Stimulated activated CD4-positive, alpha-beta T cell treated with anti-CD3 and anti-CD28 coated beads, Interleukin-4, amount 100 ng/mL, for 48 hours (primary cell): ENCODE measurements at places on chromosomes 1 and 21.

- DNase-seq: no peak
These were observed 106.2 kb upstream of the BRINP3 start for GRCh38 chr1:190583862-190584261.

DNA sequence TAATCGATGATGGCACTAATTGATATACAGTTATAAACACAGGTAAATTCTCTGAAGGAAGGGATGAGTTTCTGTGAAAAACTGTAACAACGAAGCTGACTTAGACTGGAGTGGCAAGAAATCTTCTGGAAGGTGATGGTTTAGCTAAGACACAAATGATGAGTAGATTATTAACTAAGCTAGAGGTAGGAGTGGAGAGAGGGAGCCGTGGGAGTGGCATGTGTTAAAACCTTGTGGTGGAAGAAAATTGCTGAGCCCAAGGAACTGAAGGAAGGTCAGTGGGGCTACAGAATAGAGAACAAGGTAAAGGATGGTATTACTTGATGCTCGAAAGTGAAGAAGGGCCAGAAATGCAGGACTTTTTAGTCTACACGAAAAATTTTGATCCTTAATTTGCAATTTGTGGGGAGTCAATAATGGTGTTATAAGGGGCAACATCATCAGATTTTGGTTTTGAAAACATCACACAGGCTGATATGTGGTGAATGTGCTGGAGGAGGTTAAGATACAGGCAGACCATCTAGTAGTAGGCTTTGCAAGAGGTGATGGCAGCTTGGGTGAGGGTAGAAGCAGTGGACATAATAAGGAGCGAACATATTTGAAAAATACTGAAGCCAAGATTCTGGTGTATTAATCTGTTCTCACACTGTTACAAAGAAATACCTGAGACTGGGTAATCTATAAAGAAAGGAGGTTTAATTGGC lies 93.8 kb downstream of the S1PR1 start:
- DNase-seq: no peak

DNA sequence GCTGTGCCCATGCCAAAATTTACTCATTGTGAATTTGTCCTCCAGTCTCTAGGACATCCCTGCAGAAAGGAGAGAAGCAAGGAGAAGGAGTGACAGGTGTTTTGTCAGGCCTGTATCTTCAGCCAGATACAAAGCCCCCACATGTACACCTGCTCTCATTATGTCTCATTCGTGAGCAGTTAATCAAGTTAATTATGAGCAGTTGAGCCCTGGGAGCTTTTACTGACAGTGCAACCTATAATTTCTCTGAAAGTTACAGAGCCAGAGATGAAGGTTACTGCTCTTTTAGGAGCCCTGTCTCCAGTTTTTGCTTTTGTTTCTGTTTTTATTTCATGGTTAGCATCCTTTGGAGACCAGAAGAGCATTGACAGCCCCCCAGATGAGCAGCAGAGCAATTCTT lies 5.0 kb upstream of the ILDR2 start:
- no peak for DNase-seq

- DNase-seq: no peak
These were observed 7.3 kb downstream of the UQCRHL start for GRCh38 chr1:15799928-15800835.

DNA sequence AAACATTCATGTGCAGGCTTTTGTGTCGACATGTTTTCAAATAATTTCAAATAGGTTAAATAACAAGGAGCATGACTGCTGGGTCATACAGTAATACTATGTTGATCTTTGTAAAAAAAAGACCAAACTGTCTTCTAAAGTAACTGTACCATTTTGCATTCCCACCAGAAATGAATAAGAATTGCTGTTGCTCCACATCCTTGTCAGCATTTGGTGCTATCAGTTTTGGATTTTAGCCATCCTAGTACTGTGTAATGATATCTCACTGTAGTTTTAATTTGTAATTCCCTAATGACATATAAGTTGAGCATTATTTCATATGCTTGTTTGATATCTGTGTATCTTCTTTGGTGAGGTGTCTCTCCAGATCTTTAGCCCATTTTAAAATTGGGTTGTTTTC lies 11.6 kb downstream of the UROD start:
- no peak for DNase-seq
